ENCODE measurements at places on chromosomes 13 and 19.

DNA sequence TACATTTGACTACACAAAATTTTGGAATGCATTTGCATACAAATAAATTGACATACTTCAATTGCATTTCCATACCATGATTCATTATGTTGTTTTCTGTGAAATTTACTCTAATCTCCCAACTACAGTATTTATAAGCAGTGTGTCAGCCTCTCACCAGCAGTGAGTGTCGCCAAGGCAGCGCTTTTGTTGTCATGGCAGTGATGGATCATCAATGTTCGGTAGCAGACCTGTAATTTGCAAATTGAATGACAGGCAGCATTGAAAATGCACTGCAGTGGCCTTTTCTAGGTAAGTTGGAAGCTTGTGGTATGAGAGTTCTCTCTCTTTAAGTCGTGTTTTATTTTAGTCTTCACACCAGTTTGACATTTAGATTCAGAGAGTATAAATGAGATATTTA is 534.1 kb downstream of the PCDH17 start:
- no peak for DNase-seq

DNA sequence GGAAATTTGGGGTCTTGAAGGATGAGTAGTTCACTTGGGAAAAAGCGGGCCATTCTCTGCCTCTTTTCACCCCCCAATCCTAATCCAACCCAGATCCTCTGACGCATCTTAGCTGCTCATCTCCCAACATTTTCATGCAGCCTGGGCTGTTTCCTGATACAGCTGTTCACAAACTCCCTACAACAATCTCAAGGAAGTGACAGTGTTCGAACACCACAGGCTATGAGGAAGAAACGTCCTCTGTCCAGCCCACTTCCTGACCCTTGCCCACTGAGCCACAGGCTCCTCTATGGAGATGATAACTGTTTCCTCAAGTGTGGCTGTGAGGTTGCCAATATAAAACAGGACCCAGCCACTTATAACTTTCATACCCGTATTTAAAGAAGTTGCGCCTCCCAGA is 16.2 kb downstream of the LMTK3 start:
- no peak for DNase-seq

DNA sequence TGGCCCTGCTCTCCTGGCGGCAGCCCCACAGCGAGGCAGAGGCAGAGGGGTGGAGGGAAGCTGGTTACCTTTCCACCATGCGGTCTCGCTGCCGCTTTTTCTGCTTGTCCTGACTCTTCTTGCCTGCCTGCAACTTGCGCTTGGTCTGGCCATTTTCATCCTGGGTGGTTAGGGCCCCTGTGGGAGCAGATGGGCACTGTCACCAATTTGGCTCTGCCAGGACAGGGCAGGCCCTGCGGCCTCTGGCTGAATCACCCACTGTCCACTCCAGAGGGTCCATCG is 19.6 kb upstream of the AKAP8 start:
- DNase-seq = no peak

- DNase-seq = no peak
These were observed 31.3 kb upstream of the GTF3A start for GRCh38 chr13:27393101-27393500.

GRCh38 chr13:45907503-45907902 is 56.0 kb upstream of the SIAH3 start:
- DNase-seq = no peak

DNA sequence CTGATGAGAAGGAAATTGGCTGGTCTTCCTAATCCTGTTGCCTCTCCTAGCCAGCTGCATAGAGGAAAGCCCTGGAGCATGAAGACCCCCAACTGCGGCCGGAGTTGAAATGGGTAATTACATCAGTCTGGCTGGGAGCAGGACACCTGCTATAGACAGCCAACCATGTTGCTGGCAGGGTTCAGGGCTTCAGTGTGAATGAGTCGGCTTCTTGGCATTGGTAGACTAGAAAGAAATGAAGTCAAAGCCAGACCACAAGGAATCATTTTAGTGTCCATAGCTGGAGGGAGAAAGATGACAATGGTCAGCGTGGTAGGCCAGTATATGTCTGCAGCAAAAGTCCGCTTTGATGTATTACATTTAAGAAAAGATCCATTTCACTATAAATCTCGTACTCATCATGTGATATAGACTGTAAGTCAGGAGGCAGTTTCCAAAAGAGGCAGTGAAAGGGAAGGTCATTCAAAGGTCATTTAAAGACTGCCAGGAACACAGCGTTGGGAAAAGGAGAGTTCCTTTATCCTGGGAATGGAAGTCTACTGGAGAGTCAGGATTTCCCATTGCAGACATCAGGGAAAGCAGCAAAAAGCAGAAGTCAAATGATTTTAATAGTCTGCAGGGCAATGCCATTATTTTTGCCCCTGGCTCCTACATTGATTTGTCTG is 262.7 kb downstream of the DNAJC15 start:
- DNase-seq = no peak
